Suprapubic skin (tissue), 4 donors: ENCODE measurements at places on chromosomes 1 and 21.
A peak's percentile ranks its signal among the peaks of the same experiment; 100 is the strongest.

- no peaks in the 10 kb centered on the region for H3K27me3 ChIP-seq
- H3K36me3 ChIP-seq: peaks cover 97% of the 10 kb centered on the region
Observed at GRCh38 chr1:26774462-26774861, 13.3 kb upstream of the PIGV start.

DNA sequence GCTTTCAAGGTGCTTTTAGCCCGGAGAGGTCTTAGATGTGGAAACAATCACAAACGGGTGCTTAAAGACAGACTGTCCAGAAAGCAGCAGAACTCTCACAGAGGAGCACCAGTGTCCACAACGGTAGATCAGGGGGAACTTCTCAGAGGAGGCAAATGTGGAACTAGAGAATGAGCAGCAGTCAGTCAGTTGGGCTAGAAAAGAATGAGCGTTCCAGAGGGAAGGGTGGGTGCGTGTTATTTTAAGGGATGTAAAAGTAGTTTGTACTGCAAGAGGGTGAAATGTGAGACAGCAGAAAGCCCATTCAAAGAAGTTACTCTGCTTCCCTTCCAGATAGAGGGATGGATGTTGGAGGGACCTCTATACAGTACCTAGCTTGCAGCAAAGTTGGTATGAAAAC is 30.9 kb downstream of the RGS5 start:
- no peak overlapping the region for H3K4me3 ChIP-seq
- H3K36me3 ChIP-seq: no peaks in the 10 kb centered on the region
- H3K27me3 ChIP-seq: no peaks in the 10 kb centered on the region
- no peak for DNase-seq
- peaks cover 11% of the 10 kb centered on the region for H3K4me1 ChIP-seq

DNA sequence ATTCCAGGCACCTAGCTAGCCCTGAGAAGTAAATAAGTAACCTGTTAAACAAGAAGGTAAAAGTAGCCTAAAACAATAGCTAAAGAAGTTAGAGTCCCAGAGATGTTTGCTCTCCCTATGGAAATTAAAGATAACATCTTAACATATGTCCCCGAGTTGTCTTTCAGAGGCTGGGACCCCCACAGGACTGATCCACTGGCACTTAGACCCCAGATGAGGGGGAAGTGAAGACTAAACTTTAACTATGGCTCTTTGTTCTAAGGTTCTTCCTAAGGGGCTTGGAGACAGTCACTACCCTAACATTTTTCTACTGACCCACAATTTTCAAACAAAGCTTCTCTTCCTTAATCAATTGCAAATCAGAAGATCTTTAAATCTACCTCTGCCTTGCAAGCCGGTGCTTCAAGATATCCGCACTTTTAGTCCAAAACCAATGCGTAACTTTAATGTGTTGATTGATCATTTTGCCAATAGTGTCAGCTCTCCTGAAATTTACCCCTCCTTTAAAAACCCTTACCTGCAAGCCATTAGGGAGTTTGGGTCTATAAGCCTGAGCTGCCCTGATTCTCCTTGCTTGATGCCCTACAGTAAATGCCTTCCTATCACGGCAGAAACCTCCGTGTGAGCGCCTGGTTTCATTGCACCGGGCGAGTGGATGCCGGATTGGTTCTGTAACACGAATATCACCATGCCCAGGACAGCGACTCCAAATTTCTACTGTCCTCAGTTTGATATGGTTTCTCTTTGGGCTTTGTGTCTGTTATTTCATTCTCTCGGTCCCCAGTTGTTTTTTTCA is 404.4 kb downstream of the SIPA1L2 start:
- peaks cover 11% of the 10 kb centered on the region for H3K4me1 ChIP-seq

- DNase-seq: no peak
- no peaks in the 10 kb centered on the region for H3K4me1 ChIP-seq
- H3K27ac ChIP-seq: no peak overlapping the region
- H3K4me3 ChIP-seq: no peak overlapping the region
- H3K27me3 ChIP-seq: no peaks in the 10 kb centered on the region
Observed at GRCh38 chr1:19689856-19690255, 25.2 kb downstream of the HTR6 start.

- no peak overlapping the region for H3K4me3 ChIP-seq
- no peaks in the 10 kb centered on the region for H3K27me3 ChIP-seq
- no peak for DNase-seq
- no peaks in the 10 kb centered on the region for H3K4me1 ChIP-seq
- H3K27ac ChIP-seq: no peak overlapping the region
Observed at GRCh38 chr1:200336101-200336845, 73.6 kb downstream of the ZNF281 start.

GRCh38 chr1:21020151-21020550 is 156.5 kb downstream of the EIF4G3 start:
- DNase-seq: no peak
- H3K4me3 ChIP-seq: no peak overlapping the region
- H3K36me3 ChIP-seq: no peaks in the 10 kb centered on the region
- no peaks in the 10 kb centered on the region for H3K27me3 ChIP-seq
- no peak overlapping the region for H3K27ac ChIP-seq

- DNase-seq: no peak
- no peak overlapping the region for H3K27ac ChIP-seq
- peaks cover 31% of the 10 kb centered on the region for H3K27me3 ChIP-seq
- no peaks in the 10 kb centered on the region for H3K36me3 ChIP-seq
- H3K4me3 ChIP-seq: no peak overlapping the region
Observed at GRCh38 chr1:204731985-204732575, 46.5 kb upstream of the LRRN2 start.

DNA sequence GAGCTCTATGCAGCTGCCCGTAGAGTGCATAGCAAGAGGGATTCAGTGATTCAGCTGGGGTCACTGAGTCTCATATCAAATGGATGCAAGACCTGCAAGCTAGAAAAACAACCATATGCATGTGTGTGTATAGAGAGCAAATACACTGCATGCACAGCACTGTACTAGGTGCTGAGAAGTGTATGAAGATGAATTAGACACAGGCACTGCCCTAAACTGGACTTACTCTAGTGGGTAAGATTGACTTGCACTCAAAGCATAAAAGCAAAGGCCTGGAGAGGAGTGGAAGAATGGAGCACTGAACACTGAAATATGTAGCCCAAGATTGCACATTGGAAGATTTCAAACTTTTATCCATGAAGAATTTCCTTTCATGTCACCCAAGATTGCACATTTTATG is 5.5 kb upstream of the GBP1 start:
- H3K27ac ChIP-seq: no peak overlapping the region
- no peak for DNase-seq
- H3K36me3 ChIP-seq: no peaks in the 10 kb centered on the region
- no peaks in the 10 kb centered on the region for H3K27me3 ChIP-seq
- H3K4me3 ChIP-seq: peak overlapping the region; percentile 31

GRCh38 chr1:98452162-98452561 is 209.4 kb upstream of the SNX7 start:
- no peaks in the 10 kb centered on the region for H3K4me1 ChIP-seq
- H3K27me3 ChIP-seq: no peaks in the 10 kb centered on the region
- no peak overlapping the region for H3K4me3 ChIP-seq
- no peak overlapping the region for H3K27ac ChIP-seq
- DNase-seq: no peak

- H3K27ac ChIP-seq: no peak within 1 kb of the TSS
- no peaks in the 10 kb centered on the region for H3K27me3 ChIP-seq
- H3K4me3 ChIP-seq: no peak within 1 kb of the TSS
- no peak for DNase-seq
- no peaks in the 10 kb centered on the region for H3K36me3 ChIP-seq
Observed at GRCh38 chr1:173917149-173917548, at the start of gene SERPINC1. Gene SERPINC1, minus strand, starts transcription at chr1:173917327. Its CDS starts 68 bp downstream, at chr1:173917259.

DNA sequence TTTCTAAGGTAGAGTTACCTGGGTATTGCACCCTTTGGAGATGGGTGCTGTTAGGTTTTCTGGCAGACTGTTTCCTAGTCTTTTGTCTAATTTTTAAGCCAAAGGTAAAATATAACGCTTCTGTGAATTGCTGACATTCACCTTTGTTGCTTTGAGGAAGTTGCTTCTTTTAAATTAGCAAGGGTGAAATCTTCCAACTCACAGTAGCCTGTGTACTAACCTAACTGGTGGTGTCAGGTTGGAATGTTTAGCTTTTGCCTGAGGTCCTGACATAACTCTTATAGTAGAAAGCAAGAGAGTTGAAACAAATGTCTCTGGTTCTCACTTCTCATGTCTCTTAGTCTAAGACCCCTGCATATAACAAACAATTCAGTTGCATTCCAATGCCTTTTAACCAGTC is 61.1 kb upstream of the LPGAT1 start:
- no peaks in the 10 kb centered on the region for H3K27me3 ChIP-seq
- no peak for DNase-seq
- H3K36me3 ChIP-seq: no peaks in the 10 kb centered on the region
- H3K27ac ChIP-seq: no peak overlapping the region
- H3K4me3 ChIP-seq: no peak overlapping the region
- H3K4me1 ChIP-seq: no peaks in the 10 kb centered on the region

DNA sequence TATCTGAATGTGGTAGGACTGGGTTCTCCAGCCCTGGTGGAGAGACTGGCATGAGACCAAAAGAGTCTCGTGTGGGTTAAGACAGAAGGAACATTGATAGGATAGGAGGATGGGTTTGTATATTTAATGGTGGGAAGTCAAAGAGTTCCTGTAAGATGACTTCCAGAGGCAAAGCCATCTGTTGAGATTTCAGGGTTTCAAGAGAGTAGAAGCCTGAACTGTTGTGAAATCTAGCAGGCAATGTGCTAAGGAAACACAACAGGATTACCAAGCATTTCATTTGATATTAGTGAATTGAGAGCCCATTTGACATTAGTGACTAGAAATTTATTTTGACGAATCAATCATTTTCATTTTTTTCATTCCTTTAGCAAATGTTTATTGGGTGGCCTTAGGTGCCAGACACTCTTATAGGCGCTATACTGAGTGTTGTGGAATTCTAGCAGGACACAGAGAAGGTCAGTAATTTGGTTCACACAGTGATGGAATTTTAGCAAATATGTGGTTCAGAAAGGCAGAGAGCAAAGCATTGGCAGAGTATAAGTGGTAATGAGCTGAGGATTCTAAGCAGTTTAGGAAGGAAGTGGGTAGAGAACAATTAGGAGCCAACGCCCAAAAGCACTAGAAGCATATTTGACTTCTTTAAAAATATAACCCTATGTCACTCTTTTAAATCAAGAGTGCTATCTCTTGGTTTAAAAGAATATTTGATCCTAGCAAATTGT is 149.3 kb downstream of the AK5 start:
- no peak overlapping the region for H3K4me3 ChIP-seq
- no peak overlapping the region for H3K27ac ChIP-seq
- no peaks in the 10 kb centered on the region for H3K36me3 ChIP-seq

DNA sequence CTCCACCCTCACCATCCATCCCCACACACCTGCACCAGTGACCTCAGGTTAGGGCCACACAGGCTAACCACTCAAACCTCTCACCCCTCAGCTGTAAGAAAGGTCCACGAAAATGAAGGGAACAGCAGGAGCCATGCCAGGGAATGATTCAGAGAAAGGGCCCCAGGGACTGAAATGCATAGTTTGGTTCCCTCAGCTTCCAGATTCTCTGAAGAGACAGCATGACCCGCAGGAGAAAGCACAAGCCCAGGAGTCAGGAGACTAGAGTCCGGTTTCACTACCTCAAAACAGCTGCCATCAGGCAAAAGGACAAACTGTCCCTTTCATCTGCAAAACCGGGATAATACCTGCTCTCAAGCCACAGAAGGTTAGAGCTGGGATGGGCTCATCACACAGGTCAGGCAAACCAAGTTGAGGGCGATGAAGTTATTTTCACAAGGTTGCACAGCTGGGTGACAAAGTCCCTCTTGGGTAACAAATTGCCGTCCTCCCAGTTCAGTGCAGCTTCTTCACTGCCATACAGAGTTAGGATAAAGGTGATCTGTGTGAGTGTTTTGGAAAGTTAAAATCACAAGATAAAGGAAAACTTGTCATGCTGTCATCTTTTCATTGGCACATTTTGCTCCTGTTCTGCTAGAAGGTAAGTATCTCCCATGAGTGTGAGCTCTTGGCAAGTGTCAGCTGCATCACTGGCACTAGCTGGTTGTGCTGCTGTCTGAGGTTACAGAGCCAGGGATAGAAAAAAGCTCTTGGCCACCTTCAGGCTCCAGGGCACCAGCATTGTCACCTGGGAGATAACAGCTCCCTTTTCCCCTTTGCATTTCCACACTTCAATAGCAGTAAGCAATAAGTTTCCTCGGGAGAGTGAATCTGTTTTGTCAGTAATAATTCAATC is 120.4 kb downstream of the KCNH1 start:
- H3K4me1 ChIP-seq: no peaks in the 10 kb centered on the region
- H3K36me3 ChIP-seq: no peaks in the 10 kb centered on the region
- DNase-seq: no peak
- H3K27me3 ChIP-seq: no peaks in the 10 kb centered on the region
- no peak overlapping the region for H3K27ac ChIP-seq

GRCh38 chr21:31092832-31093625 is 54.8 kb upstream of the KRTAP19-8 start:
- no peak for DNase-seq
- H3K27ac ChIP-seq: no peak overlapping the region
- no peaks in the 10 kb centered on the region for H3K36me3 ChIP-seq
- no peaks in the 10 kb centered on the region for H3K27me3 ChIP-seq
- H3K4me3 ChIP-seq: no peak overlapping the region

DNA sequence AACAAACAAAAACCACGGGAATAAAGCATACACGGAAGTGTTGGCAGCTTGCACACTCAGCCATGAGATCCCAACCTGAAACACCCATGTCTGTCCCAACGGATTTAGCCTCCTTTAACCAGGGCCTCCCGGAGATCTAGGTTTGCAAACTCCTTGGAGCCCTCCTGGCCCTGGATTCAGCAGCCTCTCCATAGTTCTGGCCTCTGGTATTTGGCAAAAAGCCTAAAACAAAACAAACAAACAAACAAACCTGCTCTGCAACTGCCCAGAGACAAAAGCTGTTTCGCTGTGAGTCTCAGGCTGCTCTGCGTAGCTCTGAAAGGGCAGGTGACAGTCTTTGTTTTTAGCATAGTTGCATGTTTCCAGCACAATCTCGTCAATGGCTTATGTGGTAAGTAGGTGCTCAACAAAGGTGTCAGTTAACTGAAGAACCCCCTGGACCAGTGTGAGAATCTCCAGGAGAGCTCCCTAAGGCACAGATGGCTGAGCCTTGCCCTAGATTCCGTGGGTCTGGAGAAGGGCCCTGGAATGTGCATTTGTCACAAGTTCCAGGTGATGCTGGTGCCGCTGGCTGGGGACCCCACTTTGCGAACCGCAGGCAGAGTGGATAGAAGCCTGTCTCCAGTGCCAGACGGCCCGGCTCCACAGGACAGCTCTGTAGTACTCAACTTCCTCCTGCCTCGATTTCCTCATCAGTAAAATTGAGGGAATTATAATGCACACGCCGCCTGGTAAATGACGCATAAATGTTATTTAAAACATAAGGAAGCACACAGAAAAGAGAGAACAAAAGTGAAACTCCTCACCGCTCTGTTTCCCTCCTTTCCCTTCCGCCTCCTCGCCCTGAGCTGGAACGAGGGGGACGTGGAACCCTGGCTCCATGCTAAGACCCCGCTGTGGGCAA is 86.2 kb downstream of the RIPK4 start:
- no peaks in the 10 kb centered on the region for H3K36me3 ChIP-seq
- peak overlapping the region; percentile 93 for H3K27ac ChIP-seq
- H3K4me3 ChIP-seq: peak overlapping the region; percentile 12
- H3K4me1 ChIP-seq: peaks cover 76% of the 10 kb centered on the region
- no peak for DNase-seq
